ENCODE measurements at places on chromosomes 2 and 18.
A peak's percentile ranks its signal among the peaks of the same experiment; 100 is the strongest.

GRCh38 chr18:37564711-37565100 lies 892 bp downstream of the CELF4 start:
- H3K36me3 ChIP-seq = no peaks in the 10 kb centered on the region
- peak; percentile 52 for DNase-seq
- no peak overlapping the region for H3K27ac ChIP-seq

DNA sequence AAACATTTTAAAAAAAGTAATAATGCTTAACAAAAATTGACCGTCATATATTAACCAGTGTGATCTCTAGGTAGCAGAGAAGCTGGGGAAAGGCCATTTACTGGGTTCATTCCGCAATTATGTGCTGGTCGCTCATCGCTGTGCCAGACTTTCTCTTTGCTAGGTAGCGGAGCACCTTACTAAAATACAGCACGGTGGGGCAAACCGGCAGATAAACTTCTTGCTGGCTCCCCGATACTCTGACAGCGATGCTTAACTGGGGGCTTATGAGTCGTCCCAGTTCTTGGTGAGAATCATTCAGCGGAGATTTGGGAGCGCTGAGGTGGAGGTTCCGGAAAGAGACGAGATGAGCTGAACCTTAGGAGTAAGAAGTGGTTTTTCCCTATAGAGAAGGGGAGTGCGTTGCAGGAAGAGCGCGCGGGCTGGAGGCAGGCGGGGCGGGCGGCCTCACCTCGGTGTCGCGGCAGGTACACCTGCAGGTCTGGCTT lies 605 bp downstream of the C2orf68 start:
- peaks cover 21% of the 10 kb centered on the region for H3K36me3 ChIP-seq
- peak overlapping the region; percentile 74 for H3K27ac ChIP-seq
- H3K4me3 ChIP-seq = peak overlapping the region; percentile 79

GRCh38 chr18:38539856-38540255 lies 974.3 kb upstream of the CELF4 start:
- no peaks in the 10 kb centered on the region for H3K36me3 ChIP-seq
- H3K4me3 ChIP-seq = no peak overlapping the region
- H3K27me3 ChIP-seq = no peaks in the 10 kb centered on the region
- no peak for DNase-seq
- no peaks in the 10 kb centered on the region for H3K4me1 ChIP-seq
- no peak overlapping the region for H3K27ac ChIP-seq

GRCh38 chr2:188551671-188552070 lies 260.0 kb downstream of the GULP1 start:
- H3K27me3 ChIP-seq = no peaks in the 10 kb centered on the region
- H3K36me3 ChIP-seq = no peaks in the 10 kb centered on the region
- H3K27ac ChIP-seq = no peak overlapping the region
- no peaks in the 10 kb centered on the region for H3K4me1 ChIP-seq

DNA sequence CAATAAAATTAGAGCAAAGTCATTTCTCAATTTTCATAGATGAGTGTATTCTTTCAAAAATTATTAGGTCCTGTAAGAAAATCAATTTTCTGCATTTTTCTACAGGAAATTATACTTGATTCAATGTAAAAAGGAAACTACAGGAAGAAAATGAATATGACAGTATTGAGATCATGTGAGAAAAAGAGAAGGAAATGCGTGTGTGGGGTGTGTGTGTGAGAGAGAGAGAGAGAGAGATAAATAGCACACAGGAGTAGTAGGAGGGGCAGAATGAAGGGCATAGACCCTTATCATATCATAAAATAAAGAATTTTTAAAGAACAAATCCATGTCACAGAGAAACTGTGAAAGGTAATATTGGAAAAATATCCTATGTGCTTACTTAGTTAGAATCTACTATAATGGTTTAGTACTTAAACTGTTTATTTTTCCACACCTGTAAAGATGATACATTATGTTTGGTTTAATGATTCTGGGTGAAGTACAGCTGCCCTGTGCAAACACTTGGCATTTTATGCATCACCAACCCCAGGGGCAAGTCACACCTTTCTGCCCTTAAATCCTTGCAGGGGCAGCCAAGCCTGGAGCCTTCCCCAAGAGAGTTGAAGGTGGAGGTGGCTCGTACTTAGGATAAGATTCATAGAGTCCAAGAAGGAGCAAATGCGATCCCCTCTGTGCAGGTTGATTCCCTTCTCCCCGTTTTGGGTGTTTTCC lies 276.4 kb downstream of the TGIF1 start:
- no peak for DNase-seq
- no peaks in the 10 kb centered on the region for H3K36me3 ChIP-seq
- peaks cover 22% of the 10 kb centered on the region for H3K27me3 ChIP-seq
- H3K4me1 ChIP-seq = no peaks in the 10 kb centered on the region

- H3K27ac ChIP-seq = no peak overlapping the region
- H3K27me3 ChIP-seq = no peaks in the 10 kb centered on the region
- DNase-seq = no peak
- no peaks in the 10 kb centered on the region for H3K36me3 ChIP-seq
Measured at GRCh38 chr2:46655551-46656436, 176.4 kb downstream of the TMEM247 start.

- H3K27me3 ChIP-seq = no peaks in the 10 kb centered on the region
- no peaks in the 10 kb centered on the region for H3K36me3 ChIP-seq
- no peaks in the 10 kb centered on the region for H3K4me1 ChIP-seq
- H3K27ac ChIP-seq = no peak overlapping the region
- DNase-seq = no peak
Measured at GRCh38 chr2:24179683-24180082, 4.8 kb downstream of the FAM228A start.

GRCh38 chr2:235059161-235059560 lies 107.3 kb downstream of the SH3BP4 start:
- no peak overlapping the region for H3K4me3 ChIP-seq
- no peaks in the 10 kb centered on the region for H3K4me1 ChIP-seq
- DNase-seq = no peak
- H3K27me3 ChIP-seq = no peaks in the 10 kb centered on the region
- no peak overlapping the region for H3K27ac ChIP-seq
- peaks cover 26% of the 10 kb centered on the region for H3K36me3 ChIP-seq

DNA sequence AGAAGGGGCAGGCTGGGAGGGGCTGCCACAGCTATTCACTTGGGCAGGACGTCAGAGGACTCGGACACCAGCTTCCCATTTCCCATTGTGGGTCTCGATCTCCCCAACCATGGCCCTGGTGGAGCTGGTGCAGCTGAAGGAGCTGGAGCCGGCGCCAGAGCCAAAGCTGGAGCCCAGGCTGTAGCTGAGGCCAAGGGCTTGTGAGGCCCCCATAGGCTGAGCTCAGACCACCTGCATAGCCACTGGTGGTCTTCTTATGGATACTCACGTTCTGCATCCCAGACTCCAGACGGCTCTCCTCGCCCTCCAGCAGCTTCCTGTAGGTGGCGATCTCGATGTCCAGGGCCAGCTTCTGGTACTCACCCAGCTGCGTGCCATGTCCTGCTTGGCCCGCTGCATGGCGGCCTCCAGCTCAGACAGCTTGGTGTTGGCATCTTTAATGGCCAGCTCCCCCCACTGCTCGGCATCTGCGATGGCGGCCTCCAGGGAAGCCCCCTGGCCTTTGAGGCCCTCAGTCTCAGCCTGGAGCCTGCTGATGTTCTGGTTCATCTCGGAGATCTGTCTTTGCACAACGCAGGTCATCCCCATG lies 6.0 kb upstream of the CDK5R2 start:
- no peak overlapping the region for H3K4me3 ChIP-seq
- no peak overlapping the region for H3K27ac ChIP-seq
- H3K36me3 ChIP-seq = no peaks in the 10 kb centered on the region
- peaks cover 29% of the 10 kb centered on the region for H3K27me3 ChIP-seq
- H3K4me1 ChIP-seq = no peaks in the 10 kb centered on the region

DNA sequence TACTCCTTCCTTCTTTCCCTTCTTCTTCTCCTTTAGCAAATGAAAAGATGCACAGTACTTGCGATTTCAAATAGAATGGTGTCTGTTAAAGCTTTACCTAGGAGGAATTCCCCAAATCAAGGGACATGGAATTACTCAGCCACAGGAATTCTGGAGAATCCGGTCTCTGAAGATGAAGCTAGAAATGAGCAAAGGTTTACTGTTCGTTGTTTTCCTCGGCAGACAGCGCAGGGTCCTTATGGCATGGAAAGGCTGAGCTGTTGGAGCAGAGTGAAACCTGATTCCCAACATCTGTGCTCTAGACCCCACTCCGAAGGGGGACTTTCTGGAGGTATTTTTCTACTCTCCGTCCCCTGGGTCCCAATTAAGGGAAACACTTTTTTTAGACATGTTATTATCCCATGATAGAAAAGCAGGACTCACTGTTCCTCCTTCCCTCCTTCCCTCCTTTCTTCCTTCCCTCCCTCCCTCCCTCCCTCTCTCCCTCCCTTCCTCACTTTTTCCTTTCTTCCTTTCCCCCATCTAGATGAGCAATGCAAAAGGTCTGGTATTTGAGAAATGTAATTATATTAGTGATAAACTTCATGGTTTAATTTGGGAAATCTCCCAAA lies 47.1 kb downstream of the CDCA7 start:
- peak overlapping the region; percentile 55 for H3K4me3 ChIP-seq
- H3K27ac ChIP-seq = no peak overlapping the region
- H3K4me1 ChIP-seq = peaks cover 7% of the 10 kb centered on the region
- no peaks in the 10 kb centered on the region for H3K36me3 ChIP-seq
- peaks cover 35% of the 10 kb centered on the region for H3K27me3 ChIP-seq

- H3K27ac ChIP-seq = peak overlapping the region; percentile 99
- no peaks in the 10 kb centered on the region for H3K36me3 ChIP-seq
- peak overlapping the region; percentile 15 for H3K4me3 ChIP-seq
- no peaks in the 10 kb centered on the region for H3K27me3 ChIP-seq
- DNase-seq = peak; percentile 87
- H3K4me1 ChIP-seq = peaks cover 25% of the 10 kb centered on the region
Measured at GRCh38 chr2:237291138-237291792, 122.7 kb downstream of the COL6A3 start.

- no peak overlapping the region for H3K27ac ChIP-seq
- no peak for DNase-seq
- peaks cover 45% of the 10 kb centered on the region for H3K36me3 ChIP-seq
- peaks cover 12% of the 10 kb centered on the region for H3K4me1 ChIP-seq
Measured at GRCh38 chr2:217842017-217842416, 160.8 kb downstream of the TNS1 start.

DNA sequence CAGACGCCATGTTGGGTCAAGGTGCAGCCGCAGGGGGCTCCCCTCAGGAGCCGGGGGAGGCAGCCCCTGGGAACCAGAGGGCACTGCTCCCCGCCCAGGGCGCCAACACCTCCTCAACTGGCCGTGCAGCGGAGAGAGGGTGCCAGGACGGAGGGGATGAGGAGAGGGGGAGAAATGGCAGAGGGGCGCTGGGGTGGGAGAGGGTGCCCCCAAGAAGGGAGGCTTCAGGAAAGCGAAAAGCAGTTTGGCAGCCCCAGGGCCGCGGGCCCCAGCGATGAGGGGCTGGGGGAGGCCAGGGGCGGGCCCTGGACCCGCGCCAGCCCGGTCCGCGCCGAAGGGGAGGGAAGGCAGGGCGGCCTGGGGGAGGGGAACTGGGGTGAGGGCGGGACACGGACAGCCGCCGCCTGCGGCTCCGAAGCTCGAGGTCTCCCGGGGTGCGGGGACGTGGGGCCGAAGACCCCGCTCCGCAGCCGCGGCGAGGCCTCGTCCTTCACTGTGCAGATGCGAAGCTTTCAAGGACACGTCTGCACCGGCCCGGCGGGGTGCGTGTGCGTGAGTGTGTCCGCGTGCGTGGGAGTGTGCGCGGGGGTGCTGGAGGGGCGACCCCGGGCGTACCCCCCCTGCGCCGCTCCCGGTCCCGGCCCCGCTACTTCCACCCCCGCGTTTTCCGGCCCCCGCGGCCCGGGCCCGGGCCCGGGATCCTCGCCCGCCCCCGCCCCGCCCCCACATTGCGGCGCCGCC lies 1.4 kb downstream of the DNMT3A start:
- DNase-seq = peak; percentile 91
- H3K4me3 ChIP-seq = peak overlapping the region; percentile 82
- no peaks in the 10 kb centered on the region for H3K36me3 ChIP-seq
- peaks cover 57% of the 10 kb centered on the region for H3K4me1 ChIP-seq
- H3K27me3 ChIP-seq = no peaks in the 10 kb centered on the region
- H3K27ac ChIP-seq = peak overlapping the region; percentile 93

DNA sequence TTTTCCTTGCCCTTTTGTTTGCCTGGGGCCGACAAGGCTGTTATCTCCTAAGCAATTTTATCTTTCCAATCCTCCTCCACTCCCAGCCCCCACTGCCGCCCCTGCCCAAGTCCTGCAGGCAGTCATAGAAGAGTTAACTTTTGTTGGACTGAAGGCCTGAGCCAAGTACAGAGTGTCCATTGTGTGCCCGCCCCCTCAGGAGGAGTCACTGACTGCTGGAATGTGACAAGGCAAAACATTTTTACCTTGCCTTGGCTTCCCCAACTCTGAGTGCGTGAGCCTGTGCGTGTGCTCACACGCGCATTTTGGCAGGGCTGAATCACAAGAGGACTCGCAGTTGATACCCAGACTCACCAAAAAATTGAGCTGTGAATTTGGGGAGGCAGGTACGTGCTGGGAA lies 16.2 kb downstream of the SETBP1 start:
- H3K36me3 ChIP-seq = peaks cover 5% of the 10 kb centered on the region
- no peaks in the 10 kb centered on the region for H3K27me3 ChIP-seq
- no peak overlapping the region for H3K4me3 ChIP-seq
- peaks cover 7% of the 10 kb centered on the region for H3K4me1 ChIP-seq
- no peak overlapping the region for H3K27ac ChIP-seq

DNA sequence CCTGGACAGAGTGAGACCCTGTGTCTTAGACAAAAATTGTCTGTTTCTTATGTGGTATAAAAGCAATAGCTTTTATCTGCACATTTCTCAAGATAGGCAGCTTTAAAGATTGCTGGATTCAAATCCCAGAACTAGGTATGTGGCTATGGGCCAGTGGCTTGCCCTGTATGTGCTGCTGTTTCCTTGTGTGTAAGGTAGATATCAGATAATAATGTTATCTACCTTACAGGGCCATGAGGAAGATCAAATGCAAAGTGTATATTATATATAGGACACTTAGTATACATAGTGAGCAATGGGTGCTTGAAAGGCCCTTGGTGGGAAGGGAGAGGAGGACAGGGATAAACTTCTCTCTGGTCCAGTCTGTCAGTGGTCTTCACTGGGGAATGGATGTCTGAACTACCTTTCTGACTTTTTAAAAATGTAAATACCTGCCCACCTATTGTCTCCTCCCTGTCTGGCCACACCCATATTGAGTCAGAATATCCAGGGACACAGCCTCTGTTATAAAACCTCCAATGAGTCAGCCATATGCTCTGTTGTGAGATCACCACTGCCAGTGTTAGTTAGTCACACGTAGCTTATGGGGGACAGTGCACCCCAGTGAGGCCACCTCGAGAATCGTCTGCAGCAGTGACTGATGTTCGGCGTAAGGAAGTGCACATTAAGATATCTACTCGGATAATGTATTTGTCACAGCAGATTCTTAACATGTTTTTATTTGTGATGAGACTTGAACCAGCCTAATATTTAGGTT lies 383.4 kb downstream of the PTPRM start:
- H3K36me3 ChIP-seq = no peaks in the 10 kb centered on the region
- no peak for DNase-seq
- no peak overlapping the region for H3K27ac ChIP-seq
- H3K4me3 ChIP-seq = no peak overlapping the region
- H3K27me3 ChIP-seq = no peaks in the 10 kb centered on the region

All from SK-N-SH (cell line).